ENCODE measurements at places on chromosomes 4 and X.

DNA sequence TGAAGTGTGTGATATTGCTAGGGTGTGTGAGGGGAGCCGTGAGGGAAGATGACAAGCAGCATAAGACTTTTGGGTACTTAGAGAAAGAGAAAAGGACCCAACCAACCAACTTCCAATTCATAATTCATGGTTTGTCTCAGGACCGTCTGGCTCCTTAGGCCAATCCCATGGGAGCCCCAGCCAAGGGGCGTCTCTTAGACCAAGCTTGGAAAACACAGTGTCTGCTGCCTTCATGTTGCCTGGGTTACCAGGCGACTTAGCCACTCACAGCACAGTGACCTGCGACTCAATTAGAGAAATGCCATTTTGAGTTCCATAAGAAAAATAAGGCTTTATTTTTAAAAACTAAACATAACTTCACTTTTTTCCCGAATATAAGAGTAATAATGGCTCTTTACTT lies 32.7 kb downstream of the BST1 start:
- DNase-seq: no peak

- no peak for DNase-seq
Measured at GRCh38 chr4:154004016-154004415, 215.1 kb upstream of the SFRP2 start.

- DNase-seq: peak; percentile 89
Measured at GRCh38 chr4:2041239-2042130, 17.6 kb upstream of the NAT8L start.

- DNase-seq: no peak
Measured at GRCh38 chr4:1029529-1029928, 18.1 kb downstream of the FGFRL1 start.

GRCh38 chrX:13033193-13033592 lies 11.2 kb downstream of the FAM9C start:
- DNase-seq: no peak

- DNase-seq: no peak
Measured at GRCh38 chrX:103774070-103774642, 2.5 kb upstream of the PLP1 start.
